Anterior cingulate cortex (tissue), 58 donors: ENCODE measurements at places on chromosomes 2 and 18.

DNA sequence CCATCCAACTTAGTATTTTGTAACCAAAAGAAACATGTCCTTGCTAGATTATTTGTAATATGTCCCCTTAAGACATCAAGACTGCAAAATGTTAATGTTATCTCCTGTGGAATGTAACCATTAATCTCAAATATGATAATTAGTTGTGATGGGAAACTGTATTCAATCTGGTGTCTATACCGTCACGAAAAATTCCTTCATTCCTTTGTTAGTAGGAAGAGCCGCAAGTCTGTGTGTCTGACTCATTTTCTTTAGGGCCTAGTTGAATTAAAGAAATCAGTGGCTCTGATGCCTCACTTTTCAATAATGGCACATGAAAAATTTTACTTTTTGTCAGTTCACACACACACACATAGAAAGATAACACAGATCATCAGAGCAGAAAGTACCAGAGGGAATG, 127.1 kb upstream of the CHAC2 start:
- no peak for DNase-seq

- no peak for DNase-seq
Measured at GRCh38 chr2:216911886-216912285, 52.0 kb upstream of the TNP1 start.

GRCh38 chr2:9961013-9961412, 9.5 kb downstream of the GRHL1 start:
- DNase-seq, result no peak

DNA sequence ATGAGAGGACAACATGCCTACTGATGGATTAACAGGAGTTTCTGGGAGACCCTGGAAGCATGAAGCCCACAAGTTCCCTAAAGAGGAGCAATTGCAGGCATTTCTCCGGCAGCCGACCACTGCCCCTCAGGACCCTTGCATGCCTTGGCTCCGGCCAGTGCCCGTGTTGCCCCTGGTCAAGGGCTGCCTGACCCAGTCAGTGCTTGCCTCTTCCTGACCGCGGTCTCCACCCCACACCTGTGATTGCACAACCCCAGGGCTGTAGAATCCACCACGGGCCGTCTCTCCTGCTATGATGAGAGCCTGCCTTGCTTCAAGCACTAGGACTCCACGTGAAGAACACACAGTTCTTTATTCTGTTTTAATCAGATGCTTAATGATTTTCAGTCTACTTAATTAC, 127.5 kb downstream of the GLI2 start:
- DNase-seq, result no peak

GRCh38 chr18:75775121-75775520, 347.6 kb upstream of the SMIM21 start:
- no peak for DNase-seq

- DNase-seq, result no peak
Measured at GRCh38 chr2:41899189-41899588, 148.6 kb upstream of the PKDCC start.

- DNase-seq, result no peak
Measured at GRCh38 chr2:37851828-37852584, 73.1 kb upstream of the RMDN2 start.

DNA sequence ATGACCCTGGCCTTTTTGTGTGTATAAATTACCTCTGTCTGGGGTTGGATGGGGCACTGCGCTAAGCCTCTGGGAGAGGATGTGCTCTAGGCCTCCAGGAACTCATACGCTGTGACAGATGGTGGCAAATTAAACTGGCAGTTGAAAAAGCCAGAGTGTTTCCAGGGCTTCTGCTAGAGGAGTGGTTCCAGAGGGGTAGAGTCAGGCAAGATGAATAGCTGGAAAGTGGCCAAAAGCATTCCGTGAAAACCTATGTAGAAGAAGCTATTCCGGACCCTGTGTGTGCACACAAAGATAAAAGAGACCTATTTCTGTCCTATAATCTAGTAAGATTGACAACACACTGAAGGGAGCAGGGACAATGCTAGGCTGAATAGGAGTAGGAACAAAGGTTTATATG, 84.8 kb downstream of the ACTR3 start:
- DNase-seq, result no peak

- DNase-seq, result no peak
Measured at GRCh38 chr2:12856934-12857601, 140.3 kb downstream of the TRIB2 start.

DNA sequence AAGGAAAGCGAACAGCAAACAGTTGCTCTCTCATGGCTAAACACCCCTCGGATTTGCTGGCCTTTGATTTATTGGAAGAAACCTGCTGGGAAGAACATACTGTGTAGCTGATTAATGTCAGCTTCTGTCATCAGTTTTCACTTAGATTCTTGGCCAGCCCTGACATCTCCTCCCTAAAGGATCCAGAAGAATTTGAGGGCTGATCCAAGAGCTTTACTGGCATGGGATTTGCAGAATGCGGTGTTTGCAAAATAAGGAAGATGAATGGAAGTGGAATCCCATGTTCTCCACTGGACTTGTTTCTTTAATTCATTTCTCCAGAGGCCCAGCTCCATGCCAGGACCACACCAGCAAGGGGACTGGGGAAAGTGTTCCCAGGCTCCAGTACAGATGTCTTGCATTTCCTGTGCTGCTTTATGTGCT, 80.5 kb downstream of the RDH14 start:
- DNase-seq, result no peak

DNA sequence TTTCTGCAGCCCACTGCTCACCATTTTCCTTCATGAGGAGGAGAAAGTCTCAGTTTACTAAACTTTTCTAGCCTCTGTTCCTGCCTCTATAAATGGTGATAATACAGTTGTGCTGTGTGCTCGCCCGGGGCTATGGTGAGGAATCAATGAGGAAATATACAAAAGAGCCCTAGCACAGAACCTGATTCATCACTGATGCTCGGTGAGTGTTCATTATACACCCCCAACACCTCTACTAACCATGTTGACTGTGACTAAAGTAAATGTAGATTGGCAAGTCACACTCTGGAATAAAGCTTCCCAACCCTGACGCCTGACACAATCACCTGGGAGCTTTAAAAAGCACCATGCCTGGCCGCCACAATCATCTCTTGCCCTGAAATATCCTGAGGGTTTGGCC, 118.8 kb upstream of the CYP1B1 start:
- no peak for DNase-seq

DNA sequence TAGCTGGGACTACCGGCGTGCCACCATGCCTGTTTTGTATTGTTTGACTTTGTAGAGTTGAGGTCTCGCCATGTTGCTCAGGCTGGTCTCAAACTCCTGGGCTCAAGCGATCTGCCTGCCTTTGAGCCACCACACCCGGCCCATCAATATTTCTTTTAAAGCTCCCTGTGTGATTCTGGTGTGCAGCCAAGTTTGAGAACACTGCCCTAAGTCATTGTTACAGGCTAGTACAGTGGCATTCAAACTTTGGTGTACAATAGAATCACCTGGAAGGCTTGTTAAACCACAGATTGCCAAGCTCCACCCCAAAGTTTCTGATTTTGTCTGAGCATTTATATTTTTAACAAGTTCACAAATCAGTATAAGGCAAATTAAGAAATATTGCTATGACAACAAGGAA, 99.9 kb downstream of the RBBP8 start:
- no peak for DNase-seq

GRCh38 chr2:85712849-85713612, 18.9 kb downstream of the GNLY start:
- DNase-seq, result peak; percentile 20

GRCh38 chr18:3027370-3027891, 14.5 kb upstream of the LPIN2 start:
- no peak for DNase-seq

GRCh38 chr18:35022426-35023001, 18.7 kb upstream of the MAPRE2 start:
- DNase-seq, result no peak

GRCh38 chr18:59537579-59537978, 159.6 kb downstream of the CCBE1 start:
- no peak for DNase-seq

DNA sequence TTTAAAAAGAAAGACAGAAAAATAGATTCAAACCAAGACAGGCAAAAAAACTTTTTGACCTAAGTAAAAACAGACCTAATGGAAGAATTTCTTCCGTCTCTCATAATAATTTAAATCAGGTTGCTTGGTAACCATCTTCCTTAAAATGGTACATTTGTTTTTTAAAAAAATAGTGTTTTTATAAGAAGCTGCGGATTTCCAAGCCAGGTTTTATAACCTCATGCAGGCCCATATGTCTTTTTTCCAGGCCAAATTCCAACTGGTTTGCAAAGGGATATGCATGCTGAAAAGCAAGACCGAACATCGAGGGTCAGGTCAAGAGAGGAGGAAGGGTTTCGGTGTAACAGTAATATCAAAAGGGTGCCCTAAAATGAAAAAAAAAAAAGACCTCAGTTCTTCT, 172.9 kb downstream of the MAIP1 start:
- DNase-seq, result no peak

DNA sequence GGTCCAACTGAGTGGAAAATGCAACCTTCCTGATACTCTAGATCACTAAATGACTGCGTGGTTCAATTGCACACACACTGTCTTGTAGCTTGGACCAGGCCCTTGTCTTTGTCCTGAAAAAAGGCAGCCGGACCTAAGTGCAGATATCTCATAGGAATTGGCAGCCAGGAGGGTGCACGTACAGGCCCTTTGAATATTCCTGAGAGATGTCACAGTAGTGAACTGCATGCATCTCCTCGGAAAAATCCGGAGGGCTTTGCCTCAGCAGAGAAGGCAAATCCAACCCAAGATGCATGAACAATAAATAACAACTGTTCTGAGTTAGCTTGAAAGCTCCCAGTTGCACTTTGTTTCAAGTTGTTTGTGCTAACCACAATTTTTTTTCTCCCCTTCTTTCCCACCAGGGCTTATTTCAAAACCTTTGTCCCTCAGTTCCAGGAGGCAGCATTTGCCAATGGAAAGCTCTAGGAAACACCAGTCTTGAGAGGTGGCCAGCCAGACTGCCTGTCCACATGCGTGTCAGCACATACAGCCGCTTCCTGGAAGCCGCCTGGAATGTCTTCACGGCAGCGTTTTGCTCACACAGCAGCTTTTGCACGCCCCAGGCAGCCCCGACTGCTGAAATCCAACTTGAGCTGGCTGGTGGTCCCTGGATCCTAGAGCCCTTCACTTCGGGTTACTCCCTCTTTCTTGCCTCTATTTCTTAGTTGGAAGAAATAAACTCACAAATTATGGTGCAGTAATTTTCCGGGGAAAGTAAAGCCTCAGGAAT, 54.4 kb upstream of the FOSL2 start:
- DNase-seq, result no peak

GRCh38 chr2:190526105-190526750, 8.3 kb downstream of the NEMP2 start:
- no peak for DNase-seq

DNA sequence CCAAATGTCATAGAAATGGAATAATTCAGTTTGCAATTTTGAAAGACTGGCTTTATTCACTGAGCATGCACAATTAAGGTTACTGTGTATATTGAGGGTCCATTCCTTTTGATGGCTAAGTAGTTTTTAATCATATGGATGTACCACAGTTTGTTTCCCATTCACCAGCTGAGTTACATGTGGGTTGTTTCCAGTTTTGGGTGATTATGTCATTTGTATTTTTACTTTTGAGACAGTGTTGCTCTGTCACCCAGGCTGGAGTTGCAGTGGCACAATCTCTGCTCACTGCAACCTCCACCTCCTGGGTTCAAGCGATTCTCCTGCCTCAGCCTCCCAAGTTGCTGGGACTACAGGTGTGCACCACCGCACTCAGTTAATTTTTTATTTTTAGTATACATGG, 80.8 kb upstream of the MGAT4A start:
- DNase-seq, result no peak

DNA sequence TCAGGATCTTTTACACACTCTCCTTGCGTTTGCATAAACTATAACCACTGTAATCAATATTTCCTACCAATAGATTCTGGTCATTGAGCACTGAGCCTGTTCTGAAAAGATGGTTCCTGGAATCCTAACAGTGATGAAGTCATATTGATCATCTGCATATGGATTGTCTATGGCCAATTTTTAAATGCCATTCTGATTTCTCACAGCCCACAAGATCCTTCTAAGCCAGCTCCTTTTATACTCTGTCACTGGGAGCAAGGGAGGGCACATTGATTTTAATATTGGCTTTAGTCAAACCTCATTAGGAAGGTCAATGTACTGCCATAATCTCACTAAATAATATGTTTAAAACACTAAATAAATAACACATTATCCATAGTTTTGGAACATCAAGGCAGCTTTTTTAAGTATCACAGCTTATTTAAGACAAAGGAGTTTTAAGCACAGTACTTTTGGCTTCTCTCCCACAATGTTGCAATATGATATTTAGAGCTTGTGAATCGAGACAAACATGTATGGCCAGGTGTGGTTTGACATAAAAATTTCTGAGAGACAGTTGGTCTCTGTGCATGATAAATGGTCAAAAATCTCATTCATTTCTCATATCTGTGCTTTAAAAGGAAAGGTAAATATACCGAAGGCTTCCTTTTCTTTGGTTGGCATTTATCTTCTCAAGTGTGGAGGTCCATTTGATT, 267.3 kb downstream of the MTX2 start:
- DNase-seq, result no peak

- DNase-seq, result no peak
Measured at GRCh38 chr18:43635397-43635796, 358.1 kb upstream of the SYT4 start.
